ENCODE measurements at places on chromosomes 6 and 20.

GRCh38 chr6:37705239-37706051 lies 7.8 kb upstream of the MDGA1 start:
- peak; percentile 62 for DNase-seq

- no peak for DNase-seq
Measured at GRCh38 chr6:5984150-5985089, 22.3 kb downstream of the NRN1 start.

GRCh38 chr6:127119102-127120022 lies 891 bp downstream of the RSPO3 start:
- DNase-seq: no peak

- no peak for DNase-seq
Measured at GRCh38 chr6:166736634-166737033, 109.6 kb upstream of the RPS6KA2 start.

- DNase-seq: no peak
Measured at GRCh38 chr6:55925292-55925691, 49.9 kb upstream of the BMP5 start.

DNA sequence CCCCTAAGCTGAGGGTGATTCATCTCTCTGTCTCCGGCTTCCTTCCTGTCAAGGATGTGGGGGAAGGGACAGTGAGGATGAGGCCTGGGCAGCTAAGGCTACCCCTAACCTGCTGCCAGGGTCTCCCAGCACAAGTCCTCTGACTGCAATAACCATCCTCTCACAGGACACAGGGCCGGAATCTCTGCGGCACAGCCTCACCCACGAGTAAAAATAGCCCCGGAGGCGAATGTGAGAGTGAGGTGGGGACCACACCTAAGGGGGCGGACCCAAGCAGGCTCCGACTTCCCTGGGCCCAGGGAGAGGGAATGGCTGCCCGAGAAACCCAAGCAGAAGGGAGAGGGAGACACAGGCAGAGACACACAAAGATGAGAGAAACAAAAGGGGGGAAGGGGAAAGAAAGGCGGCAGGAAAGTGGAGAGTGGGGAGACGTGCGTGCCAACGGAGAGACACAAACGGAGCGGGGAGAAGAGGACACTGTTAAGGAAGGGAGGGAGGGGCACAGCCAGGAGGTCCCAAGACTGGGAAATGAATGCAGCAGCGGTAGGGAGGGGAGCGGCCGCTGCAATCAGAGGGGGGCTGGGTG lies 1.4 kb downstream of the CLIC1 start:
- DNase-seq: peak; percentile 57

DNA sequence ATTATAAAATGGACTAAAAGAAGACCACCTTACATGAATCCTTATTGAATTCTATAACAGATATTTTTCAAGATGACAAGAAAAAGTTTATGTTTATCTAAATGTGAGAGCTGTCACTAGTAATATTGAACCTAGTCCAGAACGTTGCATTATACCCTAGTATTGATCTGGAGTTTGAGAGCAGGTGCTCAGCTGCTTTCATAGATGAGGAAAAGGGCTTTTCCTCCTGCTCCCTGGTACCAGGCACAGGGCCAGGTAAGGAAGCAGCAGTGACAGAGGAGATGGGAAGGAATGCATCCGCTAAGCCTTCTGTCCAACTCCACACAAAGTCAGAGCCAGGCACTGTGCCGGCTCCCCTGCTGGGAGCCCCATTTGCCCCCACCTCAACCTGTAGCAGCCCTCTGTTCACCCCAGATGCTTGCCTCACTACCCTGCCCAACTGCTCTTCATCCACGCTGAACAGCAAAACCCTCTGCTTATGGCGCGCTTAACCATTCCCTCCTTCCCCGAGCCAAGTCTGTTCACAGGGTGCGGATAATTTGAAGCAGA lies 393.1 kb downstream of the FRK start:
- DNase-seq: no peak

DNA sequence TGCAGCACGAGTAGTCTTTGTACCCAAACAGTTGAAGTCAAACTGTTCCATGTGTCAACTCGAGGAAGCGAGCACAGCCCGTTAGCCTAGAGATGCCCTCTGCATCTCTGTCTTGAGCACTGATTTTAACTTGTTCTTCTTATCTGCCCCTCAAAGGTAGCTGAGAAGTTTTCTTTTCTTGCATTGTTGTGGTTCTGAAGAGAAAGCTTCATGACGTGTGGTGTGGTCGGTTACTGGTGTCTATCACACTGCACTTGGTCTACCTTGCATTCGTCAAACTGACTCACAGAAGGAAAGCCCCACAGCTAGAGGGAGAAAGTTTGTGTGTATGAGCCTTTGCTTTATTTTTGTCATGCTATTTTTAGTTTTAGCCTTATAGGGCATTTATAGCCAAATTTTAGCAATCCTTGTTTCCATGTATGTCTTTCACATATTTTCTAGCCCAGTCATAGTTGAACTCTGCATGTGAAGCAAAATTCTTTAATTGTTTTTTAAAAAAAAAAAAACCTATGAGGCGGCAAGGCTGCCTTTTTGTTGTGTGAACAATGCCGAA lies 115.1 kb downstream of the JAG1 start:
- DNase-seq: peak; percentile 42

GRCh38 chr20:25525867-25526266 lies 59.5 kb downstream of the NINL start:
- DNase-seq: no peak

DNA sequence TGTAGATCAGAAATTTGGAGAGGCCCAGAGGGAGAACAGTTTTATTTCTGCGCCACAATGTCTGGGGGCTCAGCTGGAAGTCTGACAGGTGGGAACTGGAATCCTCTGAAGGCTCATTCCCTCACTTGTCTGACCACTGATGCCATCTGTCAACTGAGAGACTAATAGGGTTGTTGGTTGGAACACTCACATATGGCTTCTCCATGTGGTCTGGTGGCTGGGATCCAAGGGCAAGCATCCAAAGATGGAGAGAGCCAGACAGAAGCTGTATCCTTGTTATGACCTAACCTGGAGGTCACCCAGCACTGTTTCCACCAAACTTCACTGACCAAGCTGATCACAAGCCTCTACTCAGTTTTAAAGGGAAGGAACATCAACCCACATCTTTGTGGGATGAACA lies 117.9 kb upstream of the AKAP12 start:
- no peak for DNase-seq

Data from CD8-positive, alpha-beta memory T cell (primary cell).